Inflammatory macrophage treated with lipopolysaccharide for 4 hours (primary cell): ENCODE measurements at places on chromosomes 7 and 10.

DNA sequence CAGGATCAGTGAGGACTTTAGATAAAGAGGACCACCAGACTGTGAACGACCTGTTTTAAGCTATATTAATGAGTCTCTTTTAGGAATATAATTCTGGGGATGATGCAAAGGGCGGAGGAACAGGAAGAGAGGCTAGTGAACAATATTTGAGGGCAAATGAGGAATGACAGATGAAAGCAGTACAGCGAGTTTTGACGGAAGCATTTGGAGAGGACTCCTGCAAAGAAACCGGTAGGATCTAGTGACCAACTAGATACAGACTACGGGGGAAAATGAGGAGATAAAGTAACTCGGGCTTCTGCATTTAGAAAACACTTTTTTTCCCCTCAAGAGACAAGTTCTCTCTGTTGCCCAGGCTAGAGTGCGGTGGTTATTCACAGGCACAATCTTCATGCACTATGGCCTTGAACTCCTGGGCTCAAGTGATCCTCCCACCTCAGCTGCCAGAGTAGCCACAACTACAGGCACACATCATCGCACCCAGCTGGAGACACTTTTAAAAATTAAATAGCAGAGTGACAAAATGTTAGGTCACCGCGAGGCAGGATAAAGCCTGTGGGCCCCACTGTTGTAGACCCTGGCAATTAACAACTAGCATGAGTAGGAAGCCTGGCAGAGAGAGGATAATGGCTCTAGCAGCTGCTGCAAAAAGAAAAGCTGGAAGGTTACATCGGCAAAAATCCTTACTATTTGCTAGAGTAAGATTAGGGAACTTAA lies 143.2 kb downstream of the SRPK2 start:
- DNase-seq = no peak

DNA sequence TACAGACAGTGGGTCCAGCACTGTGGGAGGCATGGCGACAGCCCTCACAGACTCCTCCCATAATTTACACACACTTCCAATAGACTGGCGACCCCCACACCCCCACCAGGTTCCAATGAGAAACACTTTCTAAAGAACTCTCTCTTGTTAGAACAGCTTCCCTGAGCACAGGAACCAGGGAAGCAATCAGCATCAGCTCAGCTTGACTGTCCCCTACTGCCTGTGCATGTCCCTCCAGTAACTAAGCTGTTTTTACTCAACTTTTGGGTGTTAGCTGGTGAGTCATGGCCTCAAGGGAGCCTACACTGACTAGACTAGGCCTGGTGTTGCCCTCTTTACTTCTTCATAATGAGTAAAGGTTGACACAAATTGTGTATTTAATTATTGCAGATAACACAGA lies 32.6 kb upstream of the HERPUD2 start:
- peak; percentile 75 for DNase-seq

DNA sequence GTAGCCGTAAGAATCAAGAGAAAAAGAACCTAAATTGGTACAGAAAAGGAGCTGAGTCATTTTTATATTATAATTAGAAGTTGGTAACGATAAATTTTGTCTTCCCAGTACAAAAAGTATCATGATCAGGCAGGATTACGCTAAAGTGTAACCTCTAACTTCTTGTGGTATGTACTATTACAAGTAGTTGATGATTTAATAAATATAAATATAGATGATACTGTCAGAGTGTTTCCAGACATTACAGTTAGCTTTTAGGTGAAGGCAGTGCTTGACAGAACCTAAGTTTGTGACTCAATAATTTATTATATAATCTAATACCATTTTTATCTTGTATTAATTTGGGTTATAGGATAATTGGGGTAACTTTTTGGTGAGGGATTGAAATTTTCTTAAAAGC lies 53.4 kb downstream of the ZEB1 start:
- no peak for DNase-seq

DNA sequence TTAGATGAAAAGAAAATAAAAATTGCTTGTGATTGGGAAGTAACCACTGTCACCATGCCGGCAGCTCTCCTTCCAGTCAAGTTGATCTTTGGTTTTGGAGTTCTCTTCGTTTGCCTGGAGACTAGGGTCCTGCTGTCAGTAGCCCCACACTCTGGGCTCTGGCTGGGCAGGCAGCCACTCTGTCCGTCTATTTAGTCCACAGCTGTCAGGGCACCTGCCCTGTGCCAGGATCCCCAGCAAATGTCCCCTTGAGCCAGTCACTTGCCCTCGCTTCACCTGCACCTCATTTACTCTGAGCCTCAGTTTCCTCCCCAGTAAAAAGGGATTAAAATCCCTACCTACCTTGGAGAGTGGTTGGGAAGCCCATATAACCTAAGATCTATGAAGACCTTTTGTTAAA lies 55.5 kb downstream of the PAX2 start:
- no peak for DNase-seq

DNA sequence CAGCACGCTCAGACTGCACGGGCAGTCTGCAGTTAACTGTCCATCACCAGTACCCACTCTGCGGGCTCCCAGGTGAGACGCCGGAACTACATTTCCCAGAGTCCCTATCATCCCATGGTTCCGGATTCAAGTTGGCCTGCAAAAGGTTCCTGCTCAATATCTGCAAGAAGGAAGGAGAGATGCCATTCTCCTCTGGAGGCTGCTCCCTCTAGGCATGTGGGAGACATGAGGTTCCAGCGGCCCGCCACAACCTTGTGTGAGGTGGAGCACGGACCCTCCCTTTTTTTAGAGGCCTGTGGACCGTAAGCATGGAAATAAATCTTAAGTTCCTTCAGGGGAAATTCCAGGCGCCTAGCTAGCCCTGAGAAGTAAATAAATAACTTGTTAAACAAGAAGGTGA lies 29.7 kb downstream of the NUP42 start:
- DNase-seq = no peak

DNA sequence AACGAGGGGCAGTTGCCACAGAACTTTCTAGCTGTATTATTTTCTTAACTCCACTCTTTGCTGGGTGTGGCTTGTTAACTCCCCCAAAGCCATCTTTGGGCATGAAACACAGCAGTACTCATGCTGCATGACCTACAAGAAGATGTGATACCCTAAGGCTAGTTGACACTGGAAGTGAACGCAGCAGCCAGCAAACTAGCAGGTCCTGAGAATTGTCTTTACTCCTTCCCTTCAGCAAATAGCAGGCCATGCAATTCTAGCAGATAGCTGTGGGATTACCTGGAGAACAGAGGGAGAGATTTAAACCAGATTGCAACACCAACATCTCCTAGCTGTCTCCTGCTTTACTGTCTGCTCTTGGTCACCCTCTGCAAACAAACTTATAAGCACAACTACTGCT lies 688.0 kb upstream of the ZWINT start:
- no peak for DNase-seq

- no peak for DNase-seq
Measured at GRCh38 chr10:67519434-67519833, 176.6 kb downstream of the CTNNA3 start.

DNA sequence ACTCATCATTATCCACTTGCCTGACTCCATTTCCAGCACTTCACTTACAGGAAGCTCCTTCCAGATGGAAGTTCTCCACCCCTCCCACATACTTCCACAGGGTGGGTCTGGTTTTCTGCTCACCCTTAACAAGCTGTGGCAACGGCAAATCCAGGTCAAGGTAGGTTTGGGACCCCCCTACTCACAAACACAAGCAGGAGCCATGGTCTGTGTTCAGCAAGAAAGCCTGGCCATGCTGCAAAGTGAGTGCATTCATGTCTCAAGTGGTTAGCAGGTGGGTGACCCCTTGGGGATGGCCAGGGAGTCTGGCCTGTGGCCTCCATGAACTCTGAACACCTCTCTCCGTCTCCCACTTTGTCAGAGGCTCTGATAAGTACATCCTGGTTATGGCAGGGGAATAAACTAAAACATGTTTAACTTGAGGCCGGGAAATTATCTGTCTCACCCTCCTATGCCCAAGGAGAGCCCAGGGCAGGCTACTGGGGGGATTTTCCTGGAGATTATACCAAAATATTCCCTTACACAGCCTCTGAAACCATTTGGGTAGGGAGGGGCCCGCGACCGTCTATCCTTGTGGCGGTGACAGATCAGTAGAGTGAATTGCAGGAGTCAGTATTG lies 844 bp downstream of the XPNPEP1 start:
- DNase-seq = no peak

DNA sequence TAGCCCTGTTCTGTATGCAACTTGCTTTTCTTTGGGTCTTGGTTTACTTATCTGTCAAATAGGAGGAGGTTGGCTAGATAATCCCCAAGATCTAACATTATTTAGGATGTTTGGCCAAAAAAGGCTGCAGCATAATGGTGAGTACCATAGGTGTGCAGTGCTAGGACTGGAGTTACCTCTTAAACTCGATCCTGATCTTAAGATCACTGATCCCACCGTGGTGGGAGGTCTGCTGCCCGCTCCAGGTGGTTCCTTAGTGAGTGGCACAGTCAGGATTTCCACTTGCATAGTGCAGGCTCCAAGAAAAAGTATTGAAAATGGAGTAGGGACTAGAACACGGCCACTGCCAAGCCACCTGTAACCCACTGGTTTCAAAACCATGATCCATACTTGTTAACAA lies 66.9 kb downstream of the KLHDC10 start:
- DNase-seq = no peak

GRCh38 chr10:120984221-120984620 lies 133.1 kb downstream of the WDR11 start:
- DNase-seq = no peak

DNA sequence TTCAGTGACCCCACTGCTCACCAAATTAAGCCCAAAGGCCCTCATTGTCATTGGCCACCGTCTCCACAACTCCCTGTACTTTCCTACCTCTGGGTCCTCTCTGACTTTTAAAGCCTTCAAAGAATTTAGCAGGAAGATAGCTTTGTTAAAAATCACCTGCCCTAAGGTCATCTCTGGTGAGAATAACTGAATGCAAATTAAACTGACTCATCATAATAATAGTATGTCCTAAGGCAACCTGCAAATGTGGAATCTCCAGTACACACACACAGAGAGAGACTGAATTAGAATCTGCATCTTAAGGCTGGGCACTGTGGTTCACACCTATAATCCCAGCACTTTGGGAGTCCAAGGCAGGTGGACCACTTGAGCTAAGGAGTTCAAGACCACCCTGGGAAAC lies 24.1 kb downstream of the OAT start:
- no peak for DNase-seq

- no peak for DNase-seq
Measured at GRCh38 chr10:107631876-107632275, 467.4 kb upstream of the SORCS1 start.

- no peak for DNase-seq
Measured at GRCh38 chr7:29548823-29549222, 14.8 kb upstream of the PRR15 start.

DNA sequence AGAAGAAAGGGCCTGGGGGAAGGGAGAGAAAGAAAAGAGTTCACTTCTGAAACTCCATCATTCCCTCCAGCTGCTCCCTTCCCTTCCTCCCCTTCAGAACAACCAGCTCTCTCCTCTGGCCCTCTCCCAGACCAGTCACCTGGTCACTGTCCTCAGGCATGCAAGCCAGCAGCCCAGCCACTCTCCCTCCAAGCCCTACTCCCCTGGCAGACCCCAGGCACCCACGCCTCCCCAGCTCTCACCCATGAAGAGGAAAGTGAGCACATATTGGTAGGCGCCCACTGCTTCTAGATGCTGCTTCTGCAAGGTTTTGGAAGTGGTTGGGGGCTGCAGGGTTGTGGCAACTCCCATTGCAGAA lies 353 bp downstream of the MOGAT3 start:
- DNase-seq = no peak

DNA sequence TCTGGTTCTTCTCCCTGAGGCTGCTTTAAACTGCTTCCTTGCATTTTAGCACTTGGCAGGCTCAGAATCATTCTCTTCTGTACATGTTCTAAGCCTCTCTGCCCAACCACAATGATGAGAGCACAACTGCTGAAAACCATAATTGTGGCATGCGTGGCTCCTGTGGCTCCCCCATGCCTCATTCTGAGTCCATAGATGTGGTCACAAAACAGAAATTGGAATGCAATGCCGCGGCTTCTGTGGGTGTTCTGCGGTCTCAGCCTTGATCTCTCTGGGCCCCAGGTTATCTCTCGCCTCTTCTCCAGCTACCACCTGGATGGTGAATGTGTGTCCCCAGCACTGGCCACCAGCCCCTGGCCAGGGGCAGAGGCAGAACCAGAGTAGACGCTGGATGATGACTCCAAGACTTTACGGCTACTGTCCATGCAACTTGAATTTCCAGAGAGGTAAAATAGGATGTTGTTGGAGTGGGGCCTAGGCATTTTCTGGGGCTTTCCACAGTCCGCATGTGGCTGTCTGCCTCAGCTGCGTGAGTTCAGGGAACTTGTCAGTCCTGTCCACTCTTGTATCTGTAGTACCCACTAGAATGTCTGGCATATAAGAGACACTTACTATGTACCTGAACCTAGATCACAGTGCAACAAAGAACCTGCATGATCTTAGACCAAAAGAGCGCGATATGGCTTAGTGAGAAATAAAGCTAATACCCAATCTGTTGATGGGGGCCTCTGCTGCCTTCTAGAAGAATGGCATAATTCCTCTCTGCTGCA lies 52.4 kb upstream of the ADRB1 start:
- DNase-seq = no peak

DNA sequence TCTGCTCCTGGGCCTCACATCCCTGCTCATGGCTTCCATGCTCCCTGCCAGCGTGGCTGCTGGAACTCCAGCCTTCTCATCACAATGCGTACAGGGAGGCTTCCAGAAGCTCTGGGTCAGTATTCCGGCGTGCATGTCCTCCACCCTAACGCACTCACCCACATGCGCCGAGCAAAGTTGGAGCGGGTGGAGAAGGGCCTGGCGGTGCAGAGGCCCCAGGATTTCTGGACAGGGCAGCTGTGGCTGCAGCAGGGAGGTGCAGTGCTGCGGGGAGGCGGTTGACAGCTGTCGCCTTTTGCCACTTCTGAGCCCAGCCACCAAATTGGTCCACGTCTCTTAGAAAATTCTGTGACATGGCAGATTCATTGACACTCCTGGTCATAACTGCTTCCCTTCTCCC lies 33.6 kb upstream of the FAM20C start:
- DNase-seq = no peak

DNA sequence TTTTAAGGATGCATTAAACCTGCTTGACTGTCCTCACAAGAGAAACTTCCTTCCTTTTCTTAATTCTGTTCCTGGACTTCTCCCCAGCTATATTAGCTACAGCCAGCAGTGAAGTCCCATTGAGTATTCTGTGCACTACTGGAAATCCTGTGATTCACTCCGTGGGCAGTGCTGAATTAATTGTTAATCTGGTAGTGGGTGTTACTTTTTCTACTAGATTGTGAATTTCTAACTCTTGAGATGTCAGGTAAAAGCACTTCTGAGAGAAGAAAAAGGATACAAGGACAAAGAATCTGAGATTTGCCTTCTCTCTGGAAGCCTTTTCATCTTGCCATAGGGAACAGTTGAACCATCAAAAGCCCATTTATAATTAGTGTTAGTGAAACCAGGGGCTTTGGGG lies 33.9 kb downstream of the CYCS start:
- DNase-seq = no peak

- DNase-seq = no peak
Measured at GRCh38 chr7:118312051-118312450, 87.5 kb downstream of the ANKRD7 start.

- DNase-seq = no peak
Measured at GRCh38 chr7:136947347-136947746, 78.9 kb downstream of the CHRM2 start.

GRCh38 chr10:129194181-129194870 lies 272.7 kb upstream of the MGMT start:
- DNase-seq = no peak
